COR-L47 (cell line): ENCODE measurements at places on chromosomes 7 and 10.
A peak's percentile ranks its signal among the peaks of the same experiment; 100 is the strongest.

DNA sequence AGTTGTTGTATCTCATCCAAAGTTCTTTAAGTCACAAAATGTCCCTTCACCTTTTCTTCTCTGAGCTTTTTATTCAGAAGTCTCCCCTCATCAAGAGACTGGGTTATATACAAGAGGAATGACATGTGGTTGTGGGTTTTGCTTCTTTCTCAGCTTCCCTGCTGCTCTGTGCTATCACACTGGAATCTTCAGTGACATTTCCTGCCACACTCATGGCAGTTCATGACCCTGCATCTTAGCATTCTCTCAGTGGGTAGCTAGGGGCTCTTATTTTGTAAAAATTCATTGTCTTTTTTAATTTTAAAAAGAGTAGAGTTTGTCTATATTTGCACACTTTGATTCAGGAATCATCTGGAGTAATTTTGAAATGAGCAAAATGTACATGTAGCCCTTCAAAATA lies 236.9 kb upstream of the TMEM229A start:
- DNase-seq = no peak

DNA sequence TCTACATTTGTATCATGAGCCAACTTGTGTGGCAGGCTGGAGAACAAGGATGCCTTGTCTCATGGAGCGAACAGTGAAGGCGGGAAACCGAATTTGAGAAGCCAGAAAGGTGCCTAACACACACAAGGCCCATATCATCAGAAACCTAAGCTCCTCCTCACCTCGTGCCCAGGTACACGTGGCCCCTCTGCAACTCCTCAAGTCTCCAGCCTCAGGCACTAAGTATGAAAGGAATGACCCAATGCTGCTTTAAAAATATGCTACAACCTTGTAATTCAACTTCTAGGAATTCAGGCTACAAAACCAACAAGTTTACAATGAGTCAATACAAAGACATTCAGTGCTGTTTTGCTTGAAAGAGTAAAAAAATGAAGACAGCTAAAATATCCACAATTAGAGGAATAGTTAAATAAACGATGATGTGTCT lies 95.7 kb downstream of the CDK6 start:
- no peak for DNase-seq

DNA sequence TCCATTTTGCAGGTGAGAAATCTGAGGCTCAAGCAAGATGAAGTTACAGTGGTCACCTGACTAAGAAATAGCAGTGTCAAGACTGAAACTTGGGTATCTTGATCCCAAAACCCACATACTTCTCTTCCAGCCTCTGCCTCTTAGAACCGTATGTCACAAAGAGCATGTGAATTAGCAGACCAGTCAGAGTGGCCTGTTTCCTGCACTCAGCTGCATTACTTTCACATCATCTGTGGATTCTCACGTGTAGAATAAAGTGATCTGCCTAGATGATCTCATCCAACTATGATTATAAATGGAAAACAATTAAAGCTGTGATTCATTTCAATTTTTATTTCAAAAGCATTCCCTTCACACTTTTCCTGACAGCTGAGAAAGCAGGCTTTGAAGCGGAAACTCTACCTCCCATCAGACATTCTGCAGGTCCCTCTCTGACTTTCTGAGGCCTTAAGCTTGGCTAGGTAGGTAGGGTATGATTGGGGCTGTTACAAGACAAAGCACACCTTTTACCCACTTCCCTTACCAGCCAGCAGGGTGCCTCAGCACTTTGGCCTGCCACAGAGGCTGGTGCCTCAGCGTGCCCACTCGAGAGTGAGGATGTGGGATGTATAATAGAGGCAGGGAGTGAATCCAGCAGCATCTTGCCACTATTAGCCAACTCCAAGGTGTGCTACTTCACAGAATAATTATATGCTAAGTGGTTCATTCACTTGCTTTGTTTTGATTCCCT lies 70.2 kb upstream of the PDE1C start:
- DNase-seq = no peak

GRCh38 chr10:124207391-124207790 lies 114.0 kb upstream of the CHST15 start:
- no peak for DNase-seq

GRCh38 chr10:47238331-47239095 lies 61.5 kb upstream of the GDF10 start:
- no peak for DNase-seq

DNA sequence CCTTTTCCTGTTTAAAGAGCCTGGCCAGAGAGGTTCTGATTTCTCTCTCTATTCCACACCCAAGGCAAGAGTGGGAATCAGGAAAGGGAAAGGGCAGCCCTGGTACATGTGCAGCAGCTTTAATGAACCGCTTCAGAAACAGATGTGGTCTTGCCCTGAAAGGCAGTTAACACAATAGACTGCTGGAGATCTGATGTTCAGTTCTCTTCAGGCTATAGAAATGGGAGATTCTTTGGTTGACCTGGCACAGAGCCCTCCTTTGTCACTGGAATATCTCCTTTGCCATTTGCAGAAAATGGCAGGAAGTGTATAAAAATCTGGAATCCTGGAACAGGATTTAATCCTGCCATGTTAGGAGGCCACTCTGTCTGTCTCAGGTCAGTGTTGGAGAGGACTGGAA lies 36.3 kb upstream of the EXOC6 start:
- DNase-seq = no peak

- no peak for DNase-seq
Measured at GRCh38 chr10:123576706-123577105, 89.4 kb upstream of the GPR26 start.

DNA sequence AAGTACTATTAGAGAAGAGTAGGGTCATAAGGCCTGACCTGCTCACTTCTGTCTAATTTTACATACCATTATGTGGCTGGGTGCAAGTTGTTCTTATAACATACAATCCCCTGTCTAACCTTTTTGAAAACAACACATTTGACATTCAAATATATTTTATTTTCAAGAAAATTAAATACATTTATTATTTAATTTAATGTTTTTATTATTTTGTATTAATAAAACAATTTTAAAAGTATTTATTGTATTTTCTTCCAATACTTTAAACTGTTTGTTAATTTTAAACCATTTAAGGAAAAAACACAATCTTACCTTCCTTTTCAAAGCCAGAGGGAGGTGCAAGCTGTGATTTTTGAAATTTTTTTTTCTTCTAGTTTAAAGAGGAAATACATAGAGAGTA lies 232.8 kb downstream of the KCND2 start:
- no peak for DNase-seq

DNA sequence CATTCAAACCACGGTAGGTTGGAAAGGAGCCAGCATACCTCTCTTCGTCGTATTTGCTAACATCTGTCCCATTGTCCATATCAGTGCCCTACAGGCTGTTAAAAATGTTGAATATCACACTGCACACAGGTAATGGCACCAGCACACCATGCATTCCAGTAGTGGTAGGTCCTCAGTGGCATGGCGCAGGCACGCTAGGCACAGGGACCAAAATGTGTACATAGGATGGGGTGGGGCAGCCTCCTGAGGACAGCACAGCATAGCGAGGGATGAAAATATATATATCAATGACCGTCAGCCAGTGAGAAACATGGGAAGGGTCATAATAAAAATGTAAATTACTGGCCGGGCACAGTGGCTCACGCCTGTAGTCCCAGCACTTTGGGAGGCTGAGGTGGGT lies 99.9 kb upstream of the CTBP2 start:
- DNase-seq = no peak

GRCh38 chr7:82443036-82443546 lies 486 bp downstream of the CACNA2D1 start:
- peak; percentile 75 for DNase-seq

GRCh38 chr10:126181626-126182025 lies 206.7 kb downstream of the ADAM12 start:
- no peak for DNase-seq

GRCh38 chr7:115477193-115477651 lies 553.3 kb downstream of the TFEC start:
- no peak for DNase-seq

DNA sequence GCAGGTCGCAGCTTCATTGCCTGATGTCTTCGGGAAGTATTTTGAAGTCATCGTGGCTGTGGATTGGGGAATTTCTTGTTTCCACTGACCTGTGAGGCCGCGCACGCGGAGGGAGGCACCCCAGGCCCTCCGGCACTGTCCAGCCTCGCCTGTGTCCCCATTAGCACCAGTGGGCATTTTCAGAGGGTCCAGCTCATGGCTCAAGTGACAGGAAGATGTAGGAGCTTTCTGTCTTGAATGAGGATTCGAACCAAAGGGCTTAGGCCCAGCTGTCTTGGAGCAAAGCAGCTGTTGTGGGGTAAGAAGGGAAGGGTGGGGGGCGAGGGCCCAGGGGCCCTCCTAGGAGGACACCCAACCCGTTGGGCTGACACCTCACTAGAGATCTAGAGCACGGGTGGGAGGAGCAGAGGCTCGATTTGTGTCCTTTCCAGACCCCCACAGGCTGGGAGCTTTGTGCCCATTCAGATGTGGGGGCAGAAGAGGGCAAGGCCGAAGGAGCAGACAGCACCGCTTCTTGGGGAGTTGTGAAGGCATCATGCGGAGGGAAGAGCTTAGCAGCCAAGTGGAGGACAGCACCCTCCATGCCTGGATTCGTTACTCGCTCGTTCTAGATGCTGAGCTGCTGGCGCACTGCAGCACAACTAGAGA lies 914 bp downstream of the ZNF37A start:
- no peak for DNase-seq
